ENCODE measurements at places on chromosomes 4 and X. TPM values are rescaled to one million over a fixed set of nuclear protein-coding genes. Genes with fewer than 3 reads are reported as not detected.
A peak's percentile ranks its signal among the peaks of the same experiment; 100 is the strongest.

DNA sequence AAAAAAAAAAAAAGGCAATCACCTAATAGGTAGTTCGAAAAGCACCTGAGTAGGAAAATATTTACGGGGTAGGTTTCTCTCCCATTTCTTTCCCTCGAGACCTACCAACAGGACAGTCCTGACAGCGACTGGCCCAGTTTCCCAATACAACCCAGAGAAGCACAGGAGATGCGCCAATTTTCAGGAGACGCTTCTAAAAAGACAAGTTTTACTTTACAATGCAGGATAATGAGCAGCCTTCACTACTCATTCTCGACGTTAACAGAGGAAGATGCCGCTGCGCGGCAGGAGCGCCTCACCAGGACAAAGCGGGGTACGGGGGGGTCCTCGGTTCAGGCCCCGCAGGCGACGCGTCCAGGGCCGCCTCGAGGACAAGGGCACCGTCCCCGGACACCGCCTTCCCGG is 708 bp downstream of the BCLAF3 start:
- DNase-seq: no peak

GRCh38 chr4:8682296-8682695 is 89.7 kb downstream of the CPZ start:
- DNase-seq: no peak

DNA sequence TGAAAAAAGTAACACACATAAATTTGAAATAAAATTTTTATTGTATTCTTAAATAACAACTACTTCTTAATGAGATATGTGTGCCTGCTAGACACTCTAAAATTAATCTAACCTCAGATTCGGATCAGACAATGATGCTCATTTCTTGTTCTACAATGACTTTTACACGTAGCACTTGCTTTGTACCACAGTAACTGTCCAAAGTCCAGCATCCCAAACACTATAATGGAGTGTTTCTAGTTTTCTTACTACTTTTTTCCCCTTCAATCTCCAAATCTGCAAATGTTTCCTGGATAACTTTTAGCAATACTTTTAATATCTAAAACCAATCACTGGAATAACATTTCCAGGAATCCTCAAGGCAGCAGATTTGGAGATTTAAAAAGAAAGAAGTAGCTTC is 75.9 kb downstream of the ADGRA3 start:
- DNase-seq: no peak

- no peak for DNase-seq
These were observed 105.5 kb upstream of the OTUD4 start for GRCh38 chr4:145285928-145286327.

GRCh38 chr4:116829187-116829586 is 256.2 kb downstream of the TRAM1L1 start:
- no peak for DNase-seq

GRCh38 chrX:15465347-15465746 is 27.8 kb downstream of the PIR start:
- no peak for DNase-seq

GRCh38 chr4:121594796-121595526 is 101.8 kb downstream of the ANXA5 start:
- no peak for DNase-seq

DNA sequence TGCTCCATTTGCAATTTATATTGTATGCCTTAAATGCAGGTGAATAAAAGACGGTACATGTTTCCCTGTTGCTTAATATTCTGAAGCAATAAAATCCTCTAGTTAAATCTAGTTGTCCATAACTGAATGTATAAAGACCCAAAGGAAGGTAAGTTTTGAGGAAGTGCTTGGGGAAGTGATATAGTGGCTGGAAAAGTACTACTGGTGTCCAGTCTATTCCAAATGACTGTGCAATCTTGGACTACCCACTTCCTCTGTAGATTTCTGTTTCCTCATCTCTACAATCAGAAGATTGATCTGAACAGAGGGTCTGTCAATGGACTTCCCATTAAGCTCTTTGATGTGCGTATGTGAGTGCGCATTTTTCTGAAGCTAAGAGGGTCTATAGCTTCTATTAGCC is 17.0 kb downstream of the SNCA start:
- no peak for DNase-seq

GRCh38 chr4:42655921-42656678 is 805 bp downstream of the ATP8A1 start:
- peak; percentile 88 for DNase-seq

- peak; percentile 70 for DNase-seq
These were observed 1.4 kb upstream of the CXCL1 start for GRCh38 chr4:73867783-73868182.

DNA sequence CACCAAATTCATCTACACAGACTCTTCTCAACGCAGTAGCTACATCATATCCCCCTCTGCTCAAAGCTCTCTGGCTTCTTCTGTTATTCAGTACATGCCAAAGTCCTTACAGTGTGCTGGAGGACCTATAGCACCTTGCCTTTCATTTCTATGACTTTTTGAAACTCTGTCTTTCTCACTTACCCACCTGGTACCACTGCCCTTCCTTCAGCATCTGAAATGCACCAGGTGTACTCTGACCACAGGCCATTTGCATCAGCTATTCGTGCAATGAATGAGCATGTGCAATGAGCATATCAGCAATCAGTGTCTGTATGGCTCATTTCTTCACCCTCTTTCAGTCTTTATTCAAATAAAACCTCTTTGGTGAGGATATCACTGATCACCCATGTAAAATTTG is 399.9 kb downstream of the RAB28 start:
- DNase-seq: no peak

DNA sequence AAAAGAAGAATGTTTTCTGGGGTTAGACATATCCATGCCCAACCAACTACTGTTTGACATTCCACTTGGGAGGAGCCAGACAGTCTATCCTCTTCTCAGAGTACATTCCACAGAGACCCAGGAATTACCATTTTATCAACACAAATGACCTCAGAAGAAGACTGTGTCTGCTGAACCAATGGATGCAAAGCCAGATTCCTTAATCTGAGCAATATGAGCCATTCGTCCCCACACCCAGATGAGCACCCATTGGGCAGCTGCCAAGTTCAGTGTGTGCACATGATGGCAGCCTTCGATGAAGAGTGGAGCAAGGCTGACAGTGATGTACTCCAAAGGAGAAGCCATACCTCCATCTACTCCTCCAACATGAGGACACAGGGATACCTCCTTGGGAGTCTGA is 111.3 kb downstream of the ZNF674 start:
- no peak for DNase-seq

- peak; percentile 35 for DNase-seq
These were observed 26.8 kb upstream of the TMEM184C start for GRCh38 chr4:147590249-147590920.

GRCh38 chrX:15973299-15973698 is 118.7 kb upstream of the AP1S2 start:
- DNase-seq: peak; percentile 21

GRCh38 chr4:8694226-8694625 is 101.7 kb downstream of the CPZ start:
- no peak for DNase-seq

DNA sequence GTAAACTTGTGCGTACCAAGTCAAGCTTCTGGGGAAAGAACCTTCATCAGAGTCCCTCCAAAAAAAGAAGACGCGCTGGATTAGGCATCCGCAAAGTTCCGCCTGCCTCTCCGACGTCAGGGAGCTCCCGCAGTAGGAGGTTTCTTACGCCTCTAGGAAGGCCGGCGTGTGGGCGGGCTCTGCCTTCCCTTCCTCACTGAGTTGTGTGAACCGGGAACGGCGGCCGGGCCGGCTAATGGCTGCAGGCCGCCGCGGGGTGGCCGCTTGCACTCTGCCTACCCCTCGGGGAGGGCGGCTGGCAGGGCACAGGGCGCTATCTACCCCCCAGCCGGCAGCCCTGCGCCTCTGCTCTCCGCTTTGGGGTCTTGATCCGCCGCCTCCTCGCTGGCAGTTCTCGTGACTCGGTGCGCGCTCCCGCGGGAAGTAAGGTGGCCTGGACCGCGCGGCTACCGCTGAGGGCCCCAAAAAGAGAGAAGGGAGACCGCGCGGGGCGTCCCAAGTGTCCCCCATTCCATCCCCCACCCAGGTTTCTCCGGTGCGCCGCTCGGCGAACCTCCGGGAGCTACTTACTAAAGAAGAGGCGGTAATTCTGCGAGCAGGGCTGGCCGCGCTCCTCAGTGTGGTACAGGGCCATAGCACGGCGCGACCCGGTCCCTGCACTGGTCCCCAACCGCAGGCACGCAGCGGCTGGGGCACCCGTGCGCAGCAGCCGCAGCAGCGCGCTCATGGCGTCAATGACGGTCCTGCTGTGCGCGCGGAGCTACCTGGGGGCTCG is at the start of gene PPA2:
PPA2 (minus strand) TSS at position 739 of the 775 bp plus-strand sequence; CDS start at position 727, 12 bp downstream.
- DNase-seq: peak; percentile 92

DNA sequence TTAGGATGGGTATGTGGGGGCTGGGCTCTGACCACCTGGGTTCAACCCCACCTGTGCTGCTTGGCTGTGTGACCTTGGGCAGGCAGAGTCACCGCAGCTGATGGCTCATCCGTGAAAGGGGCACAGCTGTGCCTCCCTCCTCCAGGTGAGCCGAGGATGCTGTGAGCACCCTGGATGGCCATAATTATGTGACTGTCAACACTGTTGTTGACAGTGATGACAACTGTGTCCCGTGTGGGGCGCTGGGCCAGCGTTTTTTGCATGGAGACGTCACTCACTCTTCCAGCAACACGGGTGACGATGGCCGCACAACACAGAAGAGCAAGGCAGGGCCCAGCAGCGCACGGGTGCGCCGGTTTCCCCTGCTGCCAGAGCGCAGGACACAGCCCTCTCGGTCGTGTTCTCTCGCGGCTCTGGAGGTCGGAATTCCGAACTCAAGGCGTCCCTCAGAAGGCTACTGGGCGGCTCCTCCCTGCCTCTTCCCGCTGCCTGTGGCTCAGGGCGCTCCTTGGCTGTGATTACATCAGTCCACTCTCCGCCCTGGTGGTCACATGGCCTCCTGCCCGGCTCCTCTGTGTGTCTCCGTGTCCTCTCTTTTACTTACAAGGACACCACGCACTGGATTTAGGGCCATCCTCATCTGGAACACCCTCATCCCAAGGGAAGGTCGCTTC is 1.3 kb downstream of the SH3TC1 start:
- peak; percentile 86 for DNase-seq

- DNase-seq: no peak
These were observed 10.3 kb downstream of the FGF2 start for GRCh38 chr4:122836941-122837340.

- DNase-seq: no peak
These were observed 143.6 kb downstream of the FNIP2 start for GRCh38 chr4:158912390-158912789.

- peak; percentile 42 for DNase-seq
These were observed 21.8 kb upstream of the JAKMIP1 start for GRCh38 chr4:6221851-6222760.

DNA sequence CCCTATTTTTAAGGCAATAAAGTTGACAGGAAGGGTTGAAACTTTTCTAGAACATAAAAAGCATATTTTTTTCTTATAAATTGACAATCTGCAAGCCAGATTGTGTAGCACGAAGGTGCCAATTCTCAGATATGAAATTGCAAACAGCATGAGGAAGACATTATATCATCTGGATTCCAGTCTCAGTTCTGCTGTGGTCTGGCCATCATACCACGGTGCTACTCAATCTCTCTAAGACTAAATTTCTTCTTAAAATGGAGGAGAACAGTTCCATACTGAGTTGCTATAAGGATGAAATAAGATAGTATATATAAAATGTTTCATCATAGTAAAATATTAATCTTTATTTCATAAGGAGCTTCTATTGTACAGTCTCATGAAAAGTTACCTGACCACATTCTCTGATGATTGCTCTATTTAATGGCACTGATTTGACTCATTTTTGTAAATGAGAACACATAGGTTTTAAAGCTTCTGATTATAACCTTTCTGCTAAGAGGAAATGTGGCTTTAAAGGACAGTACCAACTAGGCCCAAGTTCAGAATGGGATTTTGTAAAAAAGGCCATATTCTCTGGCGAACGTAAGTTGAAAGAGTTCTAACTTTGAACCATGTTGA is 127.9 kb downstream of the SHROOM3 start:
- DNase-seq: no peak

DNA sequence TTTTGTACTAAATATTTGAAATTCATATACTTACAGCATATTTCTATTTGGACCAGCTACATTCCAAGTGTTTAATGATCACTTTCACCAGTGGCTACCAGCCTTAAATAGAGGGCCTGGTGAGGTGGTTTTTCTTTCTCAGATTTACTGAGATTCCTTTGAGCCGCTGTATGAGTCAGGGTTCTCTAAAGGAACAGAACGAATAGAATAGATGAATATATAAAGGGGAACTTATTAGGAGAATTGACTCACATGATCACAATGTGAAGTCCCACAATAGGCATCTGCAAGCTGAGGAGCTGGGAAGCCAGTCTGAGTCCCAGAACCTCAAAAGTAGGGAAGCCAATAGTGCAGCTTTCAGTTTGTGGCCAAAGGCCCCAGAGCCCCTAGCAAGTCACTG is 146.2 kb upstream of the TLL1 start:
- DNase-seq: no peak

- DNase-seq: no peak
These were observed 115.8 kb downstream of the BCOR start for GRCh38 chrX:39981946-39982345.

GRCh38 chr4:25817059-25817681 is 45.6 kb downstream of the SEL1L3 start:
- no peak for DNase-seq

DNA sequence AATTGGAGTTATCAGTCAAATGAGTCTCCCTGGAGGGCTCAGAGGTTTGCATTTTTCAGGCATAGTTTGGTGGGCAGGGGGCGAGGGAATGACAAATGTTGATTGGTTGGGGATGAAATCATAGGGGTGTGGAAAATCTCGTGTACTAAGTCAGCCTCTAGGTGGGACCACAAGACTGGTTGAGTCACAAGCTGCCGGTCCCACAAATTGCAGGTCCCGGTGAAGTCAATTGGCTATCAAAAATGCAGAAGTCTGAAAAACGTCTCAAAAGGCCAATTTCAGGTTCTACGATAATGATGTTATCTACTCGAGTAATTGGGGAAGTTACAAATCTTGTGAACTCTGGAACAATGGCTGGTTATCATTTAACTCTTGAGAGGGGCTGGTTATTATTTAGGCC is 98.8 kb upstream of the DHX15 start:
- no peak for DNase-seq

DNA sequence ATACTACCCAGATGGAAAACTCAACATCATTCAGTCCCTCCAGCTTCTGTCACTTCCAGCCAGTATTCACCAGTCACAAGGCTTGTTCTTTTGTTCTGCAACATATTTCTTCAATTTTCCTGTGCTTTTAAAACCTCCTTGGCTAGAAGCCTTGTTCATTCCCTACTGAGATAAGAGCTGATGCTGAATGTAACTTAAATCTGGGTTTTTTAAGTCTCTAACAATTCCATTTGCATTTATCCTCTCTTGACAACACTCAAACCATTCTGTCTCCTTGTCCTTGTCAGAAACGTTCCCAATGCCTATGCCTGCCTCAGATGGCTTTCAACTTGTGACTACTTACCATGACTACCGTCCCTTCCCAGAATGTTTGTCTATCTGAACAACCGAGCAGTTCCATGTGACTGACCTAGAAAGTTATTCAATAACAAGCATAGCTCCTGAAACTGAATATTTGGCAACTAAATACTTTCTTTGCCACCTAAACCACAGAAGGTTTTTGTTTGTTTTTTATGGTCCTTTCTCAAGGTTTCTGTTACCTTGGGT is 682.9 kb upstream of the GALNTL6 start:
- DNase-seq: no peak

- no peak for DNase-seq
These were observed 49.8 kb downstream of the PDHA2 start for GRCh38 chr4:95889662-95890061.

The CLDN22 gene
- not detected for total RNA-seq

The TLR2 gene
- 102 TPM for total RNA-seq

The JAKMIP1 gene
- 1.00 TPM for total RNA-seq

The CCKAR gene
- not detected for total RNA-seq

The LRCH2 gene
- total RNA-seq: 3.1 TPM

The DKK2 gene
- total RNA-seq: 4.7 TPM

The RPL9 gene
- 1,046 TPM for total RNA-seq

The HTR2C gene
- not detected for total RNA-seq

The GLRA3 gene
- total RNA-seq: not detected

The HTT-AS gene
- total RNA-seq: not detected

Data from upper lobe of left lung (tissue), 6 donors.